Stimulated activated CD8-positive, alpha-beta memory T cell treated with anti-CD3 and anti-CD28 coated beads, Interleukin-15, amount 100 ng/mL, for 24 hours (primary cell): ENCODE measurements at places on chromosomes 12 and 14.

GRCh38 chr12:25518512-25518911, 34.6 kb downstream of the LMNTD1 start:
- no peak for DNase-seq

DNA sequence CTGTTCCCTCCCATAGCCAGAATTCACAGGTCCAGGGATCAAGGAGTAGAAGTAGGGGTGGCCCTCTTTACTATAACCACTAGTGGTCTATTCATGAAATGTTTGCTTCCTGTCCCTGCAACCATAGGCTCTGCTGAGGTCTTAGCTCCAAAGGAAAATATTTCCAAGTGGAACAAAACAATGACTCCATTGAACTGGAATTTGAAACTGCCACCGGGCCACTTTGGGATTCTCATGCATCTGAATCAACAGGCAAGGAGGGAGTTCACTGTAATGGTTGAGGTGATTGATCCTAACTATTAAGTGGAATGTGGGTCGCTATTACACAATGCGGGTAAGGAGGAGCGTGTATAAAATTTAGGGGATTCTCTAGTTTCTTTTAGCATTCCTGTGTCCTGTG, 197.0 kb downstream of the ETNK1 start:
- DNase-seq, result no peak

- no peak for DNase-seq
These were observed 42.0 kb upstream of the BMAL2 start for GRCh38 chr12:27290501-27291168.

DNA sequence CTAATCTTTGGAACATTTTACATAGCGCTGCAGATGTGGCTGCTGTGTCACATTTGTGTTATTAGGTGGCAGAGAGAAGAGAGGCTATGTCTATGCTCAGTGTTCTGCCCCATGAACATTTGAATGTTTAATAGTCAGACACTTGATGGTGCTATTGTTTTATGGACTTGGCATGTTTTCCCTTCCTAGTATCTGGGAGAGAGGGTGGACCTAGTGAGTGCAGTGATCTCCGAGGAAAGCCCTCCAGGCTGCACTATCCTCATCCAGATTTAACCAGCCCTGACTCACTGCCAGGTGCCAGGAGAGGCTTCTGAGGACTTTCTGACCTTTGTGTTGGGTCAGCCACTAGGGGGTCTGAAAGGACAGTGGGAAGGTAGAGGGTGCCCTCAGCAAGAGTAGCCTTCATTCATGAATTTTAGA, 24.3 kb downstream of the ZFC3H1 start:
- DNase-seq, result no peak

DNA sequence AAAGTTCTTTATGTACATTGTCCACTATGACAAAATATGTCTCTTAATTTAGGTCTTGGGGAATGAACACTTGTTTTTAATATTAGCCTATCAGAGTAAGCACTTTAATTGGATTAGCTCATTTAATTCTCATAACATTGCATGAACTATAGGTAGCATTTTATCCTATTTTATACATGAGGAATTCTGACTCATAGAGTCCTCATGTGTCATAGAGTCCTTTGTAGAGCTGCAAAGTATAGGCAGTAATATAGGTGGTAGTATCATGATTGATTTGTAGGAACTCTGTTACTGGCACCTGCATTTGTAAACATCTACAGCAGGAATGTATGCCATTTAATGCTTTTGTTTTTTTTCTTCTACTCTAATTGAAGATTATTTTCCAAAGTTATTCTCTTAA, 96.0 kb downstream of the GPHN start:
- DNase-seq, result no peak

- no peak for DNase-seq
These were observed 26.4 kb upstream of the BATF start for GRCh38 chr14:75495882-75496281.

GRCh38 chr12:128387811-128388422, 120.9 kb downstream of the TMEM132C start:
- DNase-seq, result no peak

GRCh38 chr12:130847112-130847511, 8.1 kb upstream of the STX2 start:
- no peak for DNase-seq

GRCh38 chr12:97426492-97427116, 36.0 kb upstream of the RMST start:
- DNase-seq, result no peak

- DNase-seq, result no peak
These were observed 390.1 kb upstream of the PDE3A start for GRCh38 chr12:19978193-19978592.

DNA sequence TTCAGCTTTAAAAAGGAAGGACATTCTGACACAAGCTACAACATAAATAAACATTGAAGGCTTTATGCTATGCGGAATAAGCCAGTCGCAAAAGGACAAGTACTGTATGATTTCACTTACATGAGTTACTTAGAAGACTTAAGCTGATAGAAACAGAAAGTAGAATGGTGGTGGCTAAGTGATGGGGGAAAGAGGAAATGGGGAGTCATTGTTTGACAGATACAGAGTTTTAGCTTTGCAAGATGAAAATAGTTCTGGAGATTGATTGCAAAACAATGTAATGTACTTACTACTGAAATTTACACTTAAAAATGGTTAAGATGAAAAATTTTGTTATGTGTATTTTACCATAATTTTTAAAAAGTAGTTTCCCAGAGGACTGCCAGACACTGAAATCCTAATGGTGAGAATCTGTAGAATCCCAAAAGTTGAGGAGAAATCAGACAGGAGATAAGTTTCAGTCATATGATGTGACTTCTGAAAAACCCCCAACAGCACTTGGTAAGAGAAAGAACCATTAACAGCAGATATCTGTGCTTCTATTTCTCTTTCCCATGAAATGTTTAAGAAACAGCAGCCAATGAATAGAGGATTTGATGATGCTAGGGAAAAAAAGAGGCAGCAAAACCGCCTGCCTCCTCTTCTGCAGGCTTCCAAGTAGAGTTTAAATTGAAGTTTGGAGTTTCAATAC, 16.6 kb upstream of the CLEC2A start:
- DNase-seq, result no peak

GRCh38 chr14:91417120-91417982, at the start of gene CCDC88C:
CCDC88C (minus strand) TSS chr14:91417820; CDS start chr14:91417690, 130 bp downstream.
- DNase-seq, result no peak

DNA sequence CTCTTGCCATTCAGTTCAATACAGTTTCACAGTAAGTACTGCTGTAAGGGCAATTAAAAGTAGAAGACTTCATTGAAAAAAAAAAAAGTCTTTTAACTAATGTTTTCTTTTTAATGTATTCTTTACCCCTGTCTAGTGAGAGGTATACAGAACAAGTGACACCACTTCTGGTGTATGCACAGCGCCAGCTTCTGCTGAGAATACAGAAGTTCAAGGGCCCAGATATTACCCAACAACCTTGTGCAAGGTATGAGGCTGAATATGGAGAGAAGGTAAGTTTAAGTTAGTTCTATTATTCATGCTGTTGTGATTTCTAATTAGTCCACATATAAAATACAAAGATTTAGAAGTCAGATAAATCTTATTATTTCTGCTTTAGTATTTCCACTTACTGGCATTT, 168.7 kb downstream of the CFAP54 start:
- no peak for DNase-seq

DNA sequence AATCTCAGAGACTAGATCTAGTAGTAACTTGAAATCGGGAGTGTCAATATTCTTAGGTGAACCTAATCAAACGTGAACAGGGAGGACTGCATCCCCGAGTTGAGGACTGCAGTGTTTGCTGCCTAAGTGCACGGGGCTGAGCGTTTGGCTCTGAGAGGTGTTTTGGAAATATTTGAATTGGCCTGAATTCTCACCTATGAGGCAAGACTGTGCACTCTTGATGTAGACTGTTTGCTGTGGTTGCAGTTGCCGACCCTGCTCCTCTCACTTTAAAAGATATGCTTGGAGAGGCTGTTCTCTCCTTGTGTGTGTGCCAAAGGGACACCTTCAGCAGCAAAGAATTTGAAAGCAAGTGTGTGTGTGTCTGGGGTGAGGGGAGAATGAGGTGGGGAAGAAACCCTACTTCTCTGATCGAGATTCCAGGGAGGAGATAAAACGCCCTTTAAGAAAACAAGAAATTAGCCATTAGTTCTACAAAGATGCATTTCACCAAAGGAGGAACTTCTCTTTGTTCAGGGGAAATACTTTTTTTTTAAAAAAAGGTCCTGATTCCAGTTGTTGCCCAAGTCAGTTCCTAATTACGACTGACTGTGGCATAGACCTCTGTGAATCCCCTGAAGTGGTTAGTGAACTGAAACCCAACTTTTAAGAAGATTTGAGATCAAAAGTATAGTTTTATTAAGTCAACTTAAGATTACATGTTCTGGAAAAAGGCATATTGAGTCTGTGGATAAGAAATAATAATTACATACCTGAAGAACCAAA, 106.6 kb downstream of the DYRK2 start:
- no peak for DNase-seq
